Stimulated activated CD8-positive, alpha-beta memory T cell treated with anti-CD3 and anti-CD28 coated beads, Interleukin-15, amount 100 ng/mL, for 4 hours (primary cell): ENCODE measurements at places on chromosomes 4 and X.

DNA sequence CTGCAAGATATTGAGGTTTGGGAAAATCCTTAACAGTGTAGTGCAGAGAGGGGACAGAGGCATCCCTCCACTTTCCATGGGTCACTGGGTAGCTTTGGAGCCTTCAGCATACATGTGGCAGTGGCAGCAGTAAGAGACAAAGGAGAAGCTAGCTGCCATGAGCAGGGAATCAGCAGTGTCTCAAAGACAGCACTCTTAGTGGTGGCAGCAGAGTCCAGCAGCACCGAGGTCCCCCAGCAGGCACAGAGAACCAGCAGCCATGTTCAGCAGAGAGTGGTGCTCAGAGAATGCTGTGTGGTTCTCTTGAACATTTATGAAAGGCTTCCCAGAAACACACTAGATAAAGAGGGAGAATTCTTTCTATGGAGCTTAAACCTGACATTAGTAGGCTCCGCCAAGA, 308.5 kb downstream of the CENPC start:
- no peak for DNase-seq

DNA sequence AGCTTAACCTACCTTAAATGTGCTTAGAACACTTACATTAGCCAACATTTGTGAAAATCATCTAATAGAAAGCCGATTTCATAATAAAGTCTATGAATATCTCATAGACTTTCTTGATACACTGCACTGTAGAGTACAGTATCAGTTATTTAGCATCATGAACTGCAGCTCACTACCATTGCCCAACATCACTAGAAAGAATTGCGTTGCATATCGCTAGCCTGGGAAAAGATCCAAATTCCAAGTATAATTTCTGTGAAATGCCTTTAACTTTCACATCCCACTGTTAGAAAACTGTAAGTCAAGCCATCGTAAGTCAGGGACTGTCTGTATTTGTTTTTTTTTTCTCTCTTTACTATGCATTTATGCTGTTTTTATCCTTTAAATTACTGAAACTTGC, 918.6 kb upstream of the PABPC4L start:
- no peak for DNase-seq

GRCh38 chr4:100165809-100166208, 24.5 kb downstream of the DDIT4L start:
- no peak for DNase-seq

DNA sequence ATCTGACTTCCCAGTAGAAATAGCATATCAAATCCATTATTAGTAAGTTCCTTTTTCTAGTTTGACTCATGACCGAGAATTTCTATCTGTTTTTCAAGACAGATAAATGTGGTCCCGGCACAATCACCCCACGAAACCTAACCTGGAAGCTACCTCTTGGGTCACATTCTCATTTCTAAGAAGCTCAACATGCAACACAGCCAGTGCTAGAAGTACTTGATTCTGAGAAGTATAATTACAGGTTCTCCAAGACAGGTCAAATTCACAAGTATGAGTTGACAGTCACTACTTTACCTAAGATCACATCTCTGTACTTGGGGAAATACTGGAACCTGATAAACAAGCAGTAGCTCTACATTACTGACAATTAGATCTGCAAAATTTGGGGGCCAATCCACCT, 54.0 kb upstream of the PLAC1 start:
- no peak for DNase-seq

GRCh38 chrX:154793084-154793795, 12.0 kb downstream of the MPP1 start:
- no peak for DNase-seq

GRCh38 chr4:168528131-168528949, 31.5 kb downstream of the PALLD start:
- DNase-seq: no peak
